ENCODE measurements at places on chromosomes 5 and 9.
A peak's percentile ranks its signal among the peaks of the same experiment; 100 is the strongest.

DNA sequence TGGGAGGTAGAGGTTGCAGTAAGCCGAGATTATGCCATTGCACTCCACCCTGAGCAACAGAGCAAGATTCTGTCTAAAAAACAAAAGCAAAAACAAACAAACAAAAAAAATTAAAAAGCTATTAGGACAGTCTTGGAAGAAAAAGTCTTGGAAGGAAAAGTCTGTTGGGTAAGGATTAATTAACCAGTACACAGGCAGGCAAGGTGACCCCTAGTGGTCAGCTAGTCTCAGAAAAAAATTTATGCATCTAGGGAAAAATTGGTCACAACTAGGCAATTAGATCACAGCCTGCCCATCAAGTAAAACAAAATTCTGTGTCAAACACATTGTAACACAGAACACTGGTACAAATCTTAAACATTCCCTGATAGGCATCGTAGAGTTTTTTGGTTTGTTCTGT, 6.7 kb upstream of the ANKRD18B start:
- DNase-seq: peak; percentile 28

GRCh38 chr9:14345354-14346230, 31.7 kb upstream of the NFIB start:
- no peak for DNase-seq

DNA sequence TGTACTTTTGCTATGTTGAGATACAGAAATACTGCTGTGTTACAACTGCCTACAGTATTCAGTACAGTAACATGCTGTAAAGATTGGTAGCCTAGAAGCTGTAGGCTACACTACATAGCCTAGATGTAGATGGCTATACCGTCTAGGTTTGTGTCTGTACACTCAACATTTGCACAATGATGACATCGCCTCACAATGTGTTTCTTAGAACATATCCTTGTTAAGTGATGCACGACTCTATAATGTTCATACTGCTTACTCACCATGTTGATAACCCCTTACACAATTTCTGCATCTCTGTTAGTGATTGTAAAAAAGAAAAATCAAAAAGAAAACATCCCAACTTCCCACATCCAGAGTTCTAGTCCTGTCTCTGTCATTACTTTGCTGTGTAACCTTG, 450.0 kb downstream of the CCDC171 start:
- no peak for DNase-seq

- DNase-seq: no peak
Measured at GRCh38 chr5:76180814-76181805, 97.9 kb downstream of the SV2C start.

- DNase-seq: no peak
Measured at GRCh38 chr9:137026384-137026783, 1.7 kb downstream of the ABCA2 start.

DNA sequence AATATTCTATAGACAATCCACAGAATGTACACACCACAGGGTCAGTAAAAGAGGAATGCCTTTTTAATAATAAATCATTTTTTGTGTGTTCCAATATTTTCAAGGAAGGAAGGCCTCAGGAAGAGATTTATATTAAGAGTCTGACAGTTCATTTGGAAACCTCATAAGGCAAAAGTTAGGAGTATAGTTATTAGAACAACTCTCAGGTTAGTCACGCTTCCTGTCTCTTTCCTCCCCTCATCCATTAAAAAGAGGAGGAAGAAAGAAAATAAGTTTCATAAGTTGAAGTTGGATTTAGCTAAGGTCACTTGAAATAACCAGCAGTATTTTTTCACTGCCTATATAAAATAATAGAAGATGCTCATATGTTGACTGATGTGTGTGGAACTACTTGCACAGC, 863.2 kb downstream of the PTPRD start:
- DNase-seq: no peak

Data from NCI-H187 (cell line).